ENCODE measurements at places on chromosomes 12 and 14. TPM values are rescaled to one million over a fixed set of nuclear protein-coding genes. Genes with fewer than 3 reads are reported as not detected.

Gene ASCL1
- not detected for total RNA-seq

GRCh38 chr12:130405332-130405731, 67.6 kb downstream of the PIWIL1 start:
- DNase-seq, result no peak

DNA sequence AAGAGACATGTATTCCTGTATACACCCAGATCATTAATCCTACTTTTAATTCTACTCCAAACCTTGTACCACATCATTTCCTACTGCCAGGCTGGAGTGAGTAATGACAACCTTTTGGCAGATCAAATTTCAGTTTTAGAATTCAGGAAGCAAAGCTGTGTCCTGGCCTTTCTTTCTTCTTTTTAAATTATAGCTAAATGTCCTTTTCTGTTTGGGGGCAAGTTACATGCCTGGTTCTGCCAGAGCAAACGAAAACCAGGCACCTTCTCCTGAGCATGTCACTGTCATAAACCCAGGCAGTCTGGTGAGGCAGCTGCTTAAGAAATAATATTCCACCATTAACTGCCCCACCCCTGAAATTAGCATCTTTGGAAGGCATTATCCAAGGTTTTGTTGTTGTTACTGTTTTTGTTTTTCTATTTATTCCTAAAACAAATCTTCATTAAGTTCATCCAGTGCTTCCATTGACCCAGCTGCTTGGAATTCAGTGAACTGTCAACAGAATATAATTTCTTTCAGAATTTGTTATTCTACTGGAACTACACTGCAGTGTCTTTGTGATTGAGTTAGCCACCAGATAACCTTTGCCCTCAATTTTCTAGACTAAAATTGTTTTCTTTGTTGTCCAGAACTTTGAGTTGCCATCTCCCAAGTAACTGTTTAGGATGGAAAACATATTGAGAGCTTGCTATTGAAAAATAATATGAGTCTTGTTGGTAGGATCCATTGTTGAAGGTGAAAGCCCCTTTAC, 33.2 kb downstream of the SAMD4A start:
- peak; percentile 65 for DNase-seq

Gene RNASE7
- total RNA-seq, result 12.1 TPM

DNA sequence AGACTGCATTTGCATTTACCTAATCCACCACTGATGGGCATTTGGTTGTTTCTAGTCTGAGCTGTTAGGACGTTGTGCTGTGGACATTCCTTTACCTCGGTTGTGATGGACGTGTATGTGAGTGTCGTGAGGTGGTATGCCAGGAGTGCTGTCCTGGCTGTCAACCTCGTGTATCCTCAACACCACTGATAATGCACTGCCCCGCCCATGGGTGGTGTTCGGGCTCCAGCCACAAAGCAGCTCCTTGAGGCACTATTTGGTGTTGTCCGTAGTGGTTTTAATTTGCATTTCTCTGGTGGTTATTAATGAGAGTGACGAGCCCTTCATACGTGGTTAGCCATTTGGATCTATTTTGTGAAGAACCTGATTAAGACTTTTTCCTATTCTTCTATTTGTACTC, 87.6 kb downstream of the PPP2R5C start:
- DNase-seq, result no peak

DNA sequence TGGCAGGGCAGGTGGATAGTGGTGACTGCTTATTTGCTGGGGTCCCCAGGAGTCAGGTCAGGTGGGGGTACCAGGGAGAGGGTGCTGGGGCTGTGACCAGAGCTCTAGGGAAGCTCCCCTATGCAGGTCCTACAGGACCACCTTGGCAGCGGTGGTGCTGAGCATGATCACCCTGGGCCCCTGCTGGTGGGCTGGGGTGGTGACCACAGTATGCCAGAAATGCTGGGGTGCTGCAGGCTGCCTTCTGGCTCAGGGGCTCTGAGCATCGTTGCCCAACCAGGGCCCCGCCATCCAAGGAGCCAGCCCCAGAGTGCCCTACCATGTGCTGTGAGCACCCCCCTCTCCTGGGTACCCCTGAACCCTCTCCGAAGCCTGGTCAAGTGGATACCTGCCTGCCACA, 17.5 kb upstream of the NUDT14 start:
- no peak for DNase-seq

GRCh38 chr12:55019784-55020183, at the start of gene NEUROD4:
NEUROD4 (plus strand) TSS chr12:55019974; CDS start chr12:55026440, 6,466 bp downstream.
- DNase-seq, result peak; percentile 57

Gene PRPH
- total RNA-seq, result 0.26 TPM

DNA sequence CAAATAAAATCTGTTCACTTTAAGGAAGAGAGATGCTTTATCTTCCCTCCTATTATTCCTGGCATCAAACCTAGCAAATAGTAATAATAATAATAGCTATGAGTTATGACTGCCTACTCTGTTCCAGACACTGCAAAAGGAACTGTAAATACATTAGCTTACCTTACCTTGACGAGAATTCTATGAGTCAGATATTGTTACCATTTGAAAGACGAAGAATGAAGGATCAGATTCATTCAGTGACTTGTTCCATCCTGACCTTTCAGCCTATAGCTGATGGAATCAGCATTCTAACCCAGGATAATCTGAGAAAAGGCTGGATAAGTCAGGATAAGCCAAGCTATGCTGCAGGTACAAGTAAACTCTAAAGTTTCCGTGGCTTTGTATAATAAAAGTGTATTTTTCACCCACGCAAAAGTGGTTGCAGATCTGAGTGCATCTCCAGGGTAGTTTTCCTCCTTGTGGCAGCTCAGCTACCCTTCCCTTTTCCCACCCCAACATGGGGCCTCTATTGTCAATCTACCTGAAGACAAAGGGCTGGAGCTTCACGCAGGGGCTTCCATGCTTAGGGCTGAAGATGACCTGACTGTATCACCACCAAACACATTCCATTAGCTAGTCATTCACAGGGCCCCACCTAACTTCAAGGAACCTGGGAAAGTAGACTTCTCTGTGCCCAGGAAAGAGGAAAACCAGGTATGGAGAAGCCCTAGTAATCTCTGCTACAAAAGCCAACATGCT, 57.2 kb upstream of the CCND2 start:
- DNase-seq, result peak; percentile 81

DNA sequence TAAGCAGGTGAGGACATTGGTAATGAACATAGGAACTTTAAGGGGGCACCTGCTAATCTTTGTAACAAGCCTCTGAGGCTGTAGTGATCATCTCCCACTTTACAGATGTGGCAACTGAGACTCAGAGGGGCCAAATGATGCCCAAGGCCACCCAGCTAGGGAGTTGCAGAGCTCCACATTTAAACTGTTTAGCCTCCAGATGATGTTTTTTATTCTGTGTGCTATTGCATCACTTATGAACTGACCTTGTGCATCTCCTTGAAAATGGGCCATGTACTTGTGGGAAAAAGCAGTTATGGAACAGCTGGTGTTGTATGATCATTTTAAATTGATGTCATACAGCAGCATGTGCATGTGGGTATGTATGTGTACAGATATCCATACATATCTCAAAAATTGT, 41.4 kb downstream of the TPCN1 start:
- DNase-seq, result no peak

Gene TMEM63C
- total RNA-seq, result 0.79 TPM

DNA sequence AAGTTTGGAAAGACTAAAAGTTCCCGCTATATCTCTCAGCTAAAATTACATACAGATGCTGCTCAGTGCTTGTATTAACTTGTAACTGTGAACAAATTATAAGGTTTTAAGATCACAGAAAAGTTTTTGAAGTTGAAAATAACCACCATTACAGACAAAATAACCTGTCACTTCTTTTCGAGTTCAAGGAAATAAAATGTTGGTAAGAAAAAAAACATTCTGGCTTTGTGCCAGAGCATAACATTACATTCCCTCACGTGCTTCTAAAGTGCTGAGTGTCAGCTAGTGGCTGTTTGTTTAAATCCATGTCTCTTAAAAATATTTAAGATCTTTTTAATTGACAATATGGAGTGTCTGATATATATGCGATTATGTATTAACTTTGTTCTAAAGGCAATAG, 27.2 kb upstream of the ADAMTS20 start:
- no peak for DNase-seq

GRCh38 chr12:96015672-96016071, 19.5 kb upstream of the HAL start:
- peak; percentile 35 for DNase-seq

DNA sequence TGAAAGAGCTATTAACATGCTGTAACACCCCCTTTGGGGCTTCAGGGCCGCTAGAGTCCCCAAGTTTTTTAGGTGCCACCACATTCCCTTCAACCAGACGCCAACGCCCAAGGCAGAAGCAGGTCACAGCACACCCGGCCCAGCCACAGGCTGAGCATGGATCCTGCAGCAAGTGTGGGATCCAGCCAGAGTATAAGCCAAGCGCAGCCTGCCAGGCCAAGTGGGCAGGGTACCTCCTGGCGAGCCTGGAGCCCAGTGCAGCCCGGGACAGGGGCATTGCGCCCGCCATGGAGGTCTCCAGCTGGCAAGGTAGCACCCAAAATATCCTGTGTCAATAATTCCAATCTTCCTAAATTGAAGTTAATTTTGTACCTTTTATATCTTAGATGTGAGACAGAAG, 55.5 kb downstream of the EML5 start:
- DNase-seq, result no peak

Gene GABARAPL1
- total RNA-seq, result 32.9 TPM

DNA sequence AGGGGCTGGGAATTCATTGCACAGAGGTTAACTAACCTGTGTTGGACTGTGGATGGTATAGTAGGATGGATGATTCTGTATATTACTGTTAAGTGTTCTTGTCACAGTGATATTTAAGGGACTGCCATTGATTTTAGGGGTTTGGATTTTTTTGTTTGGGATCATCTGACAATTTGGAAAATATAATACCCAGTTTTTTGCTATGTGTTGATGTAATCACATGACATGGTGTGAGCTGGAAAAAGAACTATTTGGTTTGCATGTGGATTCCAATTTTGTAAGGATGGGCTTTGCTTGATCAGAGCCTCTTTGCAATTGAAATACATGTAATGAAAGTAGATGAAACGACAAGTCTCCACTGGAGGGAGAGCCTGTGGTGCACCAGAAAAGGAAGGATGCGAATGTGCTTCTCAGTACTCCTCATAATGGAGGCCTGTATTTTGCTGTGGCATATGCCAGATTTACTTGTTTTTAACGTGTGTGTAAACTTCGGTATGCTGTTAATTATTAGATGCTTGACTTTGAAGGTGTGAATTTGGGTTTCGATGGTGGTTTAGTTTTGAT, 2.7 kb downstream of the DYRK2 start:
- DNase-seq, result peak; percentile 14

GRCh38 chr12:93108985-93109384, 179.9 kb upstream of the EEA1 start:
- no peak for DNase-seq

- DNase-seq, result no peak
These were observed 95.3 kb downstream of the TMEM117 start for GRCh38 chr12:43931187-43931586.

Gene TCL1B
- total RNA-seq, result not detected

Gene NANOG
- not detected for total RNA-seq

DNA sequence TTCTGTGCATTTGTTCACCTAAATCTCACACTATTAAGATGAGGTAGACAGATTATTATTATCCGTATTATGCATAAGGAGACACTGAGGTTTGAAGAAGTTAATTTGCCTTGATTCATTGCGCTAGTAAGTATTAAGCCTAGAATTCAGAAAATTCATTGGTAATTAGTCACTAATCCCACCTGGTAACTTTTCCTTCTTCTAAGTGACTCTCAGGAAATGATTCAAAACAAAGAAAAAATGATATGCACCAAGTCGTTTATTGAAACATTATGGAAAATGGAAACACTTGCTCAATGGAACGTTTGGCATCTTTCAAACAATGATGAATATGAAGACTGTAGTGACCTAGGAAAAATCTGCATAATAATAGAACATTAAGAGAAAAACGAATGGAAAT, 15.2 kb downstream of the RFX4 start:
- DNase-seq, result peak; percentile 81

- DNase-seq, result peak; percentile 43
These were observed 58.0 kb upstream of the CCDC175 start for GRCh38 chr14:59634617-59635016.

- no peak for DNase-seq
These were observed 19.8 kb downstream of the SLC16A7 start for GRCh38 chr12:59615392-59616165.

DNA sequence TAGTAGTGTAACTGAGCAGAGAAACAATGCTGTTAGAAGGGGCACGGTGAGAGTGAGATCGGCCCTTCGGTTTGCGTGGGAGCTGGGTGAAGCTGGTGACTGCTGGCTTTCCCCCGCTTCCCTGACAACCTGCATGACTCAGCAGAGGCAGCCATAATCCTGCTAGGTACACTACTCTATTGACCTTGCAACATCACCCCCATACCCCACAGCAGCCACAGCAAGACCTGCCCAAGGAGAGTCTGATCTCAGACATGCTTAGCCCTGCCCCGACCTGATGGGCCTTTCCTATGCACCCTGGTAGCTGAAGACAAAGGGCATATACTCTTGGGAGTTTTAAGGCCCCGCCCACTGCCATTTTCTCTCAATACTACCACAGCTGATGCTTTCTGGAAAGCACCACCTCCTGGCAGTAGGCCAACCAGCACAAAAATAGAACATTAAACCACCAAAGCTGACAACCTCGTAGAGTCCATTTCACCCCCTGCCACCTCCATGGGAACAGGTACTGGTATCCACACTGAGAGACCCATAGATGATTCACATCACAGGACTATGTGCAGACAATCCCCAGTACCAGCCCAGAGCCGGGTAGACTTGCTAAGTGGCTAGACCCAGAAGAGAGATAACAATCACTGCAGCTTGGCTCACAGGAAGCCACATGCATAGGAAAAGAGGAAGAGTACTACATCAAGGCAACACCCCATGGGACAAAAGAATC, 75.9 kb upstream of the RGS6 start:
- peak; percentile 48 for DNase-seq
